Activated T-cell treated with anti-CD3 and anti-CD28 coated beads, Interleukin-2, amount 50 U/mL, for 72 hours (primary cell): ENCODE measurements at places on chromosomes 1 and 21.

DNA sequence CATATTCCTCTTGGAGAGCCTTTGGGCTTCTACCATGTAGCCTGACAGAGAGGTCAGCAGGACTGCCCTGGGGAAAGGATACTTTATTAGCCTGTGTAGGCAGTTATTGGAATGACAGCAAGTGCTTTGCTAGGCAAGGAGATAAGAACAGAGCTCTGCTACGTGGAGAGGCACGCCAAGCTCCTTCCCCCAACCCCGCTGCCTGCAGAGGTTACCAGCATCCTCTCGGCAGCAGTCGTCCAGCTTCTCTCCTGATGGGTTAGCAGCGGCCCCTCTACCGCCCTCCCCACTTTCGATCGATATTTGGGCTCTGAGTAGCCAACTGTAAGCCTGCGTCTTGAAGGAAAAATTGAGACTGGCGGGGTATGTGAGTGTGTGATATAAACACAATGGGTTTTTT lies 122.3 kb downstream of the DHRS3 start:
- DNase-seq, result no peak

DNA sequence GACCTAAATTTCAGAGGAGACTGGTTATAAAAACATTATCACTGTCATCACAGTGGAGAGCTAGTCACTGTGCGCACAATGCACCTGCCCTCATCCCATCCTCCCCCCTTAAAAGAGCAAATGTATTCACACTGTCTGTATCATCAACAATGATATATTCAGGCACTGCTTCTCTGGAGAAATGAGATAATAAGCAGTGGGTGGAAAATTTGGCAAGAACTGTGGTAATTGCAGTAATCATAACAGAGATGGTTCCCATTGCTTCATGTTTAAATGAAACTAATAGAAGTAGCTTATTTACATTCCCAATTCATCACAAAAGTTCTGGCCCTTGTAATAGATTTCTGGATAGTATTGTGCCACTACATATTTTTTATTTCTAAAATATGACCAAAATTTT lies 867.4 kb upstream of the ADGRL2 start:
- no peak for DNase-seq

DNA sequence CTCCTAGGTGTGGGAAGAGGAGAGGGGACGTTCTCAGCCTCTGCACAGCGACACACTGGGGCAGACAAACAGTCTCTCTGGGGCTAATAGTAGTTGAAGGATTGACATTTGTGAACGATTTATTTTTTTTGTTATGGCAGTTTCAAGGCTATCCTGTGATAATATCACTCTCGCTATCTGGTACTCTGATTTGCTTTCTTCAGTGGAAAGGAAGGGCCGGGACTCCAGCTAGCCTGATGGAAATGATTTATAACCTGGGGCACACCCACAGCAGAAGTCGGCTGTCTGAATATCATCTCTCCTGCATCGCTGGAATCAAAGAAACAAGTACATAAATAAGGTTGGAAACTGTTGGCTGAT lies 122.7 kb downstream of the KCNN3 start:
- DNase-seq, result no peak

DNA sequence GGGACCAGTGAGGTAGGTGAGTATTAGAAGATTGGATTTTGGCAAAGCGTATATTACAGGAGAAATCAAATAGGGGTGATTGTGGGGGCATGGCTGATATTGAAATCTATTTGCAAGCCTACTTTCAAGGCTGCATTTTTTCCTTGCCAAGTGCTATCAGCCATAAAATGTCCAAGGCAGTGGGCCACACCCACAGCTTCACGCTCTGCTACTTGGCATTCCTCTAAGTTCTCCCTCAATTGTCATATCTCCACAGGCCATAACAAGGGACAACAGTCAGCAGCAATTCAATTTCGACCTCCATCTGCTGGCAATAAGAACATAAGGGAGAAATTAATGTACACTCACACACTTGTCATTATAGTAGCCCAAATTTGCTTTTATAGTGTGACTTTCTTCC lies 667.1 kb upstream of the PKN2 start:
- DNase-seq, result no peak

DNA sequence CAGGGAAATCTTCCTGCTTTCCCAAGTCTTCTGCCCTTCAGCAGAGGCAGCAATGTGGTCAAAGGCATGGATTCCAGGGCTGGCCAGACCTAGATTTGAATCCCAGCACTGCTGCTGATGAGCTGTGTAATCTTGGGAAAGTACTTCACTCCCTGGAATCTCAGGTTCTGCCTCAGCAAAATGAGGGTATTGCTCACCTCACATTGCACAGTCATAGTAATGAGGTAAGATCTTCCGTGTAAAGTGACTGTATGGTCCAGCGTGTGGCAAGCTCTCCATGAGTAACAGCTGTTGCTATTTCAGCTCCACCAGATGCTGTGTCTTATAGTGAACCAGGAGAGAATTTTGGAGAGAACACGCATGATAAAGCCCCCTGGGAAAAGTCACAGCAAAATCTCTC lies 56.1 kb upstream of the F3 start:
- DNase-seq, result no peak

- no peak for DNase-seq
Observed at GRCh38 chr1:242004751-242005495, 6.0 kb upstream of the MAP1LC3C start.
